Occipital lobe (tissue), 3 donors: ENCODE measurements at places on chromosomes 12 and 14.

GRCh38 chr12:10069099-10069498 is 29.7 kb downstream of the CLEC1A start:
- DNase-seq: no peak

GRCh38 chr14:88856786-88857366 is 32.4 kb downstream of the TTC8 start:
- no peak for DNase-seq

GRCh38 chr12:5779401-5779800 is 165.7 kb downstream of the ANO2 start:
- DNase-seq: no peak

- DNase-seq: no peak
Measured at GRCh38 chr14:82778601-82779000, 1244.9 kb upstream of the SEL1L start.

GRCh38 chr14:45587142-45587541 is 334.1 kb upstream of the MIS18BP1 start:
- no peak for DNase-seq

DNA sequence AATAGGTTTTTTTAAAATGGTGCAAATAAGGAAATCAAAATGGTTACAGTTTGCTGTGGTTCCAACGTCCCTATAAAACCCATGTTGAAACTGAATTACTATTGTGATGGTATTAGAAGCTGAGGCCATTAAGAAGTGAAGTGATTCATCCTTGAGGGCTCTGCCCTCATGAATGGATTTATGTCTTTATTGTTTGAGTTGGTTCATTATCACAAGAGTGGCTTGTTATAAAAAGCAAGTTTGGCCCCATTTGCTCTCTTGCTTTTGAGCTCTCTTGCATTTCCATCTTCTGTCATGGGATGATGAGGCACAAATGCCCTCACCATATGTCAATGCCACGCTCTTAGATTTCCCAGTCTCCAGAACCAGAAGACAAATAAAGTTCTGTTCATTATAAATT is 62.3 kb downstream of the PRKD1 start:
- no peak for DNase-seq

DNA sequence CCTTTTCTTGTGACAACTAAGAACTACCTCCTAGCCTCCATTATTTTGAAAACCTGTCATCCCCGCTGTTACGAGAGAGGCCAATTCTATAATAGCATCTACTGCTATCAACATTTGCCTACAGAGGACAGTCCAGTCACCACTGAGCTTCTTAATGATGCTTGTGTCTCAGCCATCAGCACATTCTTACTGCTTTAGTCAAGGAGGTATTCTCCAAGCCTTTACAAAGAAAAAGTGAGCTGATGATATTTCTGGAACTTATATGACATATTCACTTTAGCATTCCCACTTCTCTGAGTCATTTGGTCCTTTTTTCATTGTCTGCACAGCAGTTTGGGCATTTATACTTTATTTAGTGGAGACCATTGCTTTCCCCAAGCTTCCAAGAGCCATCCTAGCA is 497.7 kb upstream of the RPL10L start:
- DNase-seq: no peak

DNA sequence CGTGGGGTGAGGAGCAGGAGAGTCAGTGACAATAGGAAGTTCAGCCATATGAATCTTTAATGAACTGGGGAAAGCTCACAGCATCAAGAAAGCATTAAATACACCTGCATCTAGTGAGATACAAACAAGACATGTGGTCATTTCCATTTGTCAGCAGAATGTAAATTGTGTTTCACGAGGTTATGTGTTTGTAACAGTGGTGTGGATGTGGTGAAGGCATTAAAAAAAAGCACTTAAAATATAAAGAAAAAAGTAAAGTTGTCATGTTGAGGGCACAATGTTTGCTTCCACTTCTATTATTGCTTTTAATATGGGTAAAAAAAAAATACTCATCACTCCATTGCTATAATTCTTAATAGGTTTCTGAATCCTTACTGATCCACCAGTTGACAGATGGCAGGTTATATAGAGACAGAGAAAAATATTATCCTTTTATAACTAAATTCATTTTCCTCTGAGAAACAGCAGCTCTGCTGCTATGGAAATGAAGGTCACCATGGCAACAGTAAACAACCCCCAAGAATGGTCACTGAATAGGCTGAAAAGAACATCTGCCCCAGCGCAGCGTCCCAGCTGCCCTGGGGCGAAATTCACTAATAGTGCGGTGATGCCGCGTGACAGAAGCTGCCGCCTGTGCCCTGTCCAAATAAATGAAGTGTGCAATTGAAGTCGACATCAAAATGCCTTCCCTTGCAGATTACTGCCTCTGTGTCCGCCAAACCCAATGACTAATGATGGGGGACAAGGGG is 226.1 kb downstream of the FOXN3 start:
- peak; percentile 14 for DNase-seq

GRCh38 chr12:120652656-120653435 is 12.4 kb downstream of the CABP1 start:
- DNase-seq: peak; percentile 62

DNA sequence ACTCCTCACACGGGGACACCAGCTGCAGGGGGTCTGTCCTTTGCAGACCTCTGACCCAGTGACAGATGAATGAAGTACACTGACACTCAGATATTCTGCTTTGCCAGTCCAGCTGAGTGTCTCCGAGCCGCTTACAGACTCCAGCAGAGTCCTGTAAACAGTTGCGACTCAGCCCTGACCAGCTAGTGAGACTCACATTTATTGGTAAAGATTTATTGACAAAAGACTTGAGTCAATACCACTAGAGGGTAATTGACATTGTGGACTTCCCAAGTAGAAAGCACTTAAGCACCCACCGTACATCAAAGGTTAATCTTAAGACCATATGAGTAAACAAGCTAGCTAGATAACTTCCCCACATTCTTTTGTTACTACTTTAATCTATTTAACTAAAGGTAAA is 9.8 kb upstream of the FKBP4 start:
- no peak for DNase-seq

DNA sequence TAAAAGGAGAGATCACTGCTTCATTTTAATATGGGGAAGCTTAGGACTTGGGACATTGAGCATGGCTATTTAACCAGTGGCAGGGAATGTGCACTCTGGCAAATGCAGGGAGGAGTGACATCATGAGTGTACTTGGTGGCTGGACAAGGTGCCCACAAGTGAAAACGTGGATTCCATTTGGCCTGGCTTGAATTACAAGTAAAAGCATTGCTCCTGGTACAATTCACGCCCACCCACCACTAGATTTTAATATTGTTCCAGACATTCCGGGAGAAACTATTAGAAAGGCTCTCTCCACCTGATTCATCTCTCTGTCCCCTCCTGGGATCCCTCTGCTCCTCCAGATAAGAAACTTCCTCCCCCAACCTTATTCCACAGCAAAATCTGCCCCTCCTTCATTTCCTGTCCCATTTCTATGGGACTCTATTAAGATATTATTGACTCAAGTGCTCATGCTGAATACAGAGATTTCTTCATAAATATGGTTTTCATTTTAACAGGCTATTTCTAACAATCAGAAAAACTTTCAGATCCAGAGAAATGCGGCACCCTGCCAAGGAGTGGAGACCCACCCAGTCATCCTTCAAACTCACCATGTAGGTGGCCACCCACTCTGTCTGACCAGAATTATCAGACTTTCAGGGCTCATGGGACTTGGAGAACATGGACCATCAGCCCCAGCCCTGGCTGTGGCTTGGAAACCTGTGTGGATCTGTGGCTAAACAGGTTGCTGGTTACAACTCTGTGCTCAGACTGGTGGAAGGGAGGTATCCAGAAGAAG is 43.2 kb downstream of the SSPN start:
- DNase-seq: no peak

DNA sequence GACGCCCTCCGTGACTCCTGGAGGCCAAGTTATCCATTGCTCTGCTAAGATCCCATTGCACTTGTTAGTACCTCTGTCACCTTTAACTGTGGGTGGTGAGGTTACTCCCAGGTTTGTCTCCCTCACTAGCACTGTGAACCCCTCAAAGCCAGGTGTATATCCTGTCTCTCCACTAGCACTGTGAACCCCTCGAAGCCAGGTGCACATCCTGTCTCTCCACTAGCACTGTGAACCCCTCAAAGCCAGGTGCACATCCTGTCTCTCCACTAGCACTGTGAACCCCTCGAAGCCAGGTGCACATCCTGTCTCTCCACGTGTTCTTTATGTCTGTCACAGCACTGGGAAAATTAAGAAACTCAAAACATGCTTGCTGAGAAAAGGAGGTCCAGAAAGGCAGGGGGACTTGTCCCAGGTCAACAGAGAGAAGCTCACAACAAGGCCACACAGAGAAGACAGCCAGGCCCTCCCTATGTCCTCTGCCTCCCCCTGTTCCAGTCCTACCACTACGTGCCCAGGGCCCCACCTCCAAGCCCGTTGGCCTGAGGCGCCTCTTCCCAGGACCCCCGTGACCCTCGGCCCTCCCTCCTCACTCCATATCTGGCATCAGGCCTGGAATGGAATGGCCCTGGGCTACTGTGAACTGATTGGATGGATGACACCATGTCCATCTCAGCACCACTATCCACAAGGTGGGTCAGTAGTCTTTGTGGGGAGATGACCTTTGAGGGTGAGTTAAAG is 26.4 kb upstream of the FKBP4 start:
- no peak for DNase-seq

GRCh38 chr12:25957793-25958427 is 572 bp upstream of the RASSF8 start:
- DNase-seq: peak; percentile 65

DNA sequence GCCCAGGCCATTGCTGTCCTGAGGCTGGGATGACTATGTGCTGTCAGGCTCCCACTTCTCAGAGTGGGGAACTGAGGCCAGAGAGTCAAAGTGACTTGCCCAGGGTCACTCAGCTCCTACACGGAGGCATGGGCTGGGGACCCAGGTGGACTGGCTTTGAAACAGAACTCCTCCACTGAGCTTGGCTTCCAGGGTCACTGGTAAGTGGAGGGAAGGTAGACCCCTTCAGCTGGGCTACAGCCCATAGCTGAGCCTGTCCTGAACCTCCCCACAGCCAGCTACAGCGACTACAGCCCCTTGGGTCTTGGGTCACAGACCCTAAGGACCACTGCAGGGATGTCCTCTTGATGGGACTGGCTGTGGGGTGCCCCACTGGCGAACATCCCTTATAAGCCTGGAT is 40.3 kb upstream of the TRAF3 start:
- no peak for DNase-seq
